ENCODE measurements at places on chromosomes 11 and 22.
A peak's percentile ranks its signal among the peaks of the same experiment; 100 is the strongest.

- DNase-seq, result no peak
Observed at GRCh38 chr11:96319898-96320656, 22.9 kb downstream of the MAML2 start.

DNA sequence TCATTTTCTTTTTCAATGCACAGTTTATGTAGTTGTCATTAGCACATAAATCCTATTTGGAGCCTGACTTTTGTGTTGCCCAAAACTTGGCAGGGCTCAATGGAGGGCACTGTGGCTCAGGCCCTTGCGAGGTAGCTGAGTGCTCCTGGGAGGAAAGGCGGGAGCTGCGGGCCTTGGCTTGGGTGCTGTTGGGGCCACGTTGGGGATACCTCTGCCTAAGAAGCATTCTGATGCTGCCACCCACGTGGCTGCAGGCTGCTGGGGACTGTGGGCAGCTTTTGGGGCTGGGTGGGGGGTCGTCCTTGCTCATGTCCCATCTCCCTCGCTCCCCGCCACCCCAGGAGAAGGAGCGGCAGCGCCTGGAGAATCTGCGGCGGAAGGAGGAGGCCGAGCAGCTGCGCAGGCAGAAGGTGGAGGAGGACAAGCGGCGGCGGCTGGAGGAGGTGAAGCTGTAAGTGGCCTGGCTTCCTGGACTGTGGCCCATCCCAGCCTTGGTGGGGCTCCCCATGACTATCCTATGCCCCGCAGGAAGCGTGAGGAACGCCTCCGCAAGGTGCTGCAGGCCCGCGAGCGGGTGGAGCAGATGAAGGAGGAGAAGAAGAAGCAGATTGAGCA is 20.9 kb downstream of the INCENP start:
- no peak for DNase-seq

- no peak for DNase-seq
Observed at GRCh38 chr11:17894929-17895658, 117.8 kb downstream of the SERGEF start.

DNA sequence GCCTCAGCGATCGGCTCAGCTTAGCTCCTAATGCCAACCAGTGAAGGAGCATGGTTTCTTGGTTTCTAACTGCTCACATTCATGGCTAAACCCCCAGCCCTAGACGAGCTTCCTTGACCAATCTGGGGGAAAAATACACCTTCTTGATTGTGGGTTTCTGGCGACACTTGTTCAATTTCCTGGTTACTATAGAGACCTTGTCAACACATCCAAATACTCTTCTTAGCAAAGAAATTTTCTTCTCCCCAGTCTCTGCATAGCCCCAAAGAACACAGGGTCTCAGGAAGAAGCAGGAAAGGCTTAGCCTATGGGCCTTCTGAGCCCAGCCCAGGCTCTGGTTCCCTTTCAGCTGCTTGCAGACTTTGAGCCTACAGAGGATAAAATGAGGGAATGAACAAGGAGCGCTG is 88.5 kb upstream of the SYT13 start:
- no peak for DNase-seq

DNA sequence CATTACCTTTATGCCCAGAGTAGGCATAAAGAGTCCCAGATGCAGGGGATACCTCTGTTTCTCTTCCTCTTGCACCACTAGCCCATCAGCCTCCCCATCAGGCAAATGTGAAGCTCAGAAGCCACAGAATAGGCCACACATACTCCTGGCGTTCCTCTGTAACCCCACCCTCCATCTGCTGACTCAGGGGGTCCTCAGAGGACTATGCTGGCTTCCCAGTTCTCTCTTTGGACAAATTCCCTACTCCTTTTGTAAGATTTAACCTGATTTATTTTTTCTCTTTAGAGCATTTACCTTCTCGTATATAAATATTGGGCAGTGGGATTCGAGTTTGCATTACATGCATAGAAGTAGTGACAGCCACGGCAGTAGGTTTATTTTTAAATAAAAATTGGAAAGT is 262.3 kb upstream of the CADM1 start:
- DNase-seq, result no peak

DNA sequence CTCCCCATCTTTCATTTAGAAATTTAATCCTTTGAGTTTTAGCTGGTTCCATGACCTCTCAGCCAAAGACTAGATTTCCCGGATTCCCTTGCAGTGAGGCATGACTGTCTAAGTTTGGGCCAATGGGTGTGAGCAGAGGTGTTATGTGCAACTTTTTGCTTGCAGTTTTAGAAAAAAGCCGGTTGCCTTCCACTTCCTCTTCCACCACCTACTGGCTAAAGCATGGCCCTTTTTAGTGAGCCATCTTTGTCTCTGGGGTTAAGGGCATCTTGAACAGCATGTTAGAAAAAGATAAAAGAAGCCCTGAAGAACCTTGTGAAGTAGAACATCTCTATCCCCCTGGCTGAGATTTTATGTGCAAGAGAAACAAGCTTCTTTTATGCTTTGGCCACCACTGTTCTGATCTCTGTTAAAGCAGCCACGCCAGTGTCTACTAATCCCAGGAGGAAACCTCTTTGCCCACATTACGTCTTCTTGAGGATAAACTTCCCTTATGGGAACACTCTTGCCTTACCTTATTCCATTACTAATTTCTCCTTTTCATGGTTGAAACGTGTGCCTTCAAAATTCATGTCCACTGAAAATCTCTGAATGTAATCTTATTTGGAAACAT is 279.9 kb downstream of the TENM4 start:
- no peak for DNase-seq

GRCh38 chr11:111448831-111449557 is 63.2 kb downstream of the BTG4 start:
- DNase-seq, result no peak

DNA sequence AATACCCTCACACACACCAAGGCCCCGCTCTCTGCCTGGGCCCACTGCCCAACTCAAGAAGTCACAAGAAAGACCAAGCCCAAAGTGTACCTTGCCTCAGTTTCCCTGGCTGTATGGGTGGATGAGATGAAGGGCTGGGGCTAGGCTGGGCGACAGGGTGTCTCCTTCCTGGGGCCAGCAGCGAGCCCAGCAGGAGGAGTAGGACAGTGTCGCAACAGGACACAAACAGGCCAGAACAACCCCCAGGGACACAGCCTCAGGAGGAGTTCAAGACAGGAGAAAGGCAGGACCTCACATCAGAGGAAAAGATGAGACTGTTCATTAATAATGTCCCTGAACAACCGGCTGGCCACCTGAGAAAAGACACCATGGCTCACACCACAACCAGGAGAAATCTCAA is 13.3 kb downstream of the CSNK1E start:
- no peak for DNase-seq

DNA sequence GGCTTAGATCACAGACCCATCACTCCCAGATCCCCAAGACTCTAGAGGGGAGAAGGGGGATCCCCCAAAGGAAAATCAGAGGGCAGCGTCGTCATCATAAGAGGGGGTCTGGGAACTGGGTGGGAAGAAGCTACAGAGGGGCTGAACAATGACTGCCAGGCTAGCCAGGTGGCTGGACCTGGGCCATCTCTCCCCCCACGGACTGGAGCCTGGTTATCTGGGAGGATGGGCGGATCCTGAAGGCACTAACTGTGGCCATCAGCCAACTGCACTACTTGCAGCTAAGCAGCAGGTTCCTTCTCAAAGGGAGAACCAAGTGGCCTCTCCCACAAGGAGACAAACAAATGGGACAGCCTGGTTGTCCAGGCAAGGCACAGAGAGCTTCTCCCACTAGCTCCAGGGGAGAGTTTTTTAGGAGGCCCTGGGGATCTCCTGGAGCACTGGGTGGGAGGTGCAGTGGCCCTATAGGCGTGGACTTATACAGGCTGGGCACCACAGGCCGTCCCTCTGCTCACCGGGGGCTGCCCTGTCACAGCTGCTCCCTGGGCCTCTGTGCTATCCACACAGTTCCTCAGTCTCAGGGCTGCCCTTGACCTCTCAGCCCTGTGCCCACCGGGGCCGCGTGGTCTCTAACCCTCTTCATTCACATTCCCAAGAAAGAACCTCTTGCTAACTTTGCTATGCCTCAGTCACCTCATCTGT is 15.4 kb downstream of the P2RY6 start:
- DNase-seq, result no peak

DNA sequence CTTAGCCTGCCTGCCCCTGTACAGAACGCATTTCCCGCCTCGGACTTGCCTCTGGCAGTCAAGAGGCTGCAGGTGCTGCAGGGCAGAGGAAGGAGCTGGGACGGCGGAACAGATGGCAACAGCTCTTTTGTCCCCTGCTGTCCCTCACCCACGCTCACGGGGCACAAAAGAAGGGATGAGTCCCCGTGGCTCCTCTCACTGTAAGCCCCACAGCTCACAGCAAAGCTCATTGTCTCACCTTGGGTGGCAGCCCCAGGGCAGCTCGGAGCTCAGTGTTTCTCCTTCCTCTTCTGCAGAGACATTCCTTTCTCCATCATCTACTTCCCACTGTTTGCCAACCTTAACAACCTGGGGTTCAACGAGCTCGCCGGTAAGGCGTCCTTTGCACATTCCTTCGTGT is 24.3 kb downstream of the SLC25A18 start:
- no peak for DNase-seq

- DNase-seq, result peak; percentile 61
Observed at GRCh38 chr11:122069707-122070360, 46.2 kb downstream of the BLID start.
